ENCODE measurements at places on chromosomes 1 and 21.

DNA sequence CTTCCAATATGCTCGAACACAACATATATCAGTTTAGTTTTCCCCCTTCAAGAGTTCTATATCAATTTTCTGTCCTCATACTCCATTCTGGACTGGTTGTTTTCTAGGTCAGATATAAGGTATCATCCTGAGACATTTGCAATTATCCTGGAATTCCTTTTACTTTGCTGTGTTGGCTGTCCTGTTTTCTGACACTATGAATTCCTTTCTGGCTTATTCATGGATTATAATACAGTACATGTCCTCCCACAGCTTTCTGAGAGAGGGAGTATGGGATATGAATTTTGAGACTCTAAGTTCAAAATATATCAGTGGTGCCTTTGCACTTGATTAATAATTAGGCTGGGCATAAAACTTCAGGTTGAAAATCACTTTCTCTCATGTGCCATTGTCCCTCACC is 11.9 kb downstream of the PHTF1 start:
- DNase-seq: no peak

DNA sequence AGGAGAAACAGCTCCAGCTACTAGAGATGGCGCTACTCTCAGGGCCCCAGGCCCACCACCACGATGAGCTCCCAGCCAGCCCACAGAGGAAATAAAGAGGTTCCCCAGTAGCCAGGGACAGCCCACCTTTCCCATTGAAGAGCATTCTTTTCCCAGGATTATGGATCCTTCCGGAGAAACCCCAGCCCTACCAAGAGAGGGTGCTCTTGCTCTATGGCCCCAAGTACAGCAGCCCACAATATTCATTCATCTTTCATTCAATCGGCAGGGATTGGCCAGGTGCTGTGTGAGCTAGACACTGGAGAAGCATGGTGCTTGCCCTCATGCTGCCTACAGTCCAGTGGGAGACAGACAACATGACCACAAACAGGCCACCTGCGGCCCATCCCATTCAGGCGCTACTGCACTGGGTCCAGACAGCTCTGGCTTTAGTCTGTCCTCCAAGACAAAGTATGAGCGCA is 29.9 kb downstream of the PMVK start:
- DNase-seq: no peak

GRCh38 chr1:115322631-115323030 is 15.4 kb downstream of the NGF start:
- DNase-seq: no peak

DNA sequence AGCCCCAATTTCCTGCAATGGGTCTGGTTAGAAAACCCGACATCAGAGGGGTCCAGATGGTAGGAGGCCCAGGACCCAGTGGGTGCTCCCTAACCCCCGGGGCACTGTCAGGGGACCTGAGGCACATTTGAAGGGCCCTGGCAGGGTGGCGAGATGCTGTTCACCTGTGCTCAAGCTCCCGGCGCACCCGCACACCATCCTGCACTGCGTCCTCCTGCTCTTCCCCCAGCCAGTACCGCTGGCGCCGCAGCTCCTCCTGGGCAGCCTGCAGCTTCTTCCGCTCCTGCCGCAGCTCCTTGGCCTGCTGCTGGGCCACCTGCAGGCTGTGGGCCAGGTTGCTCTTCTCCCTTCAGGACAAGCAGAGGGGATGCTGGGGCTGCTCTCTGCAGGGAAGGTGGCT is 36.0 kb downstream of the RNU1-1 start:
- no peak for DNase-seq

DNA sequence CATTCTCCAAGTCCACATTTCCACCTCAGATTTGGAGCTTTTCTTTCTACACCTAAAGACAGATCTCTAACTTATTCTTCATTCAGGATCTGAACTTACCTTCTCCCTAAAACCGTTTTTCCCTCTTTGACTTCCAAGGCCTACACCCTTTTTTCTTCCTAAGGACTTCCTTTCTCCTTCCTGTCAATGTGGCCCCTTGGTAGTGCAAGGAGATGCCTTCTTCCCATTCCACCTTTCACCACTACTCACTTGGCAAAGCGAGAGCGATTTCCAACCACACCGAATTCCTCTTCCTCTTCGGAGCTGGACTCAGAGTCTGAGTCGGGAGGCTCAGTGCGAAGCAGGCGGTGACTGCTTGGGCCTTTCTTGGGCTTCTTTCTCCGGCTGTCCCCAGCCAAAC is 1.3 kb downstream of the EFCAB14 start:
- DNase-seq: no peak

DNA sequence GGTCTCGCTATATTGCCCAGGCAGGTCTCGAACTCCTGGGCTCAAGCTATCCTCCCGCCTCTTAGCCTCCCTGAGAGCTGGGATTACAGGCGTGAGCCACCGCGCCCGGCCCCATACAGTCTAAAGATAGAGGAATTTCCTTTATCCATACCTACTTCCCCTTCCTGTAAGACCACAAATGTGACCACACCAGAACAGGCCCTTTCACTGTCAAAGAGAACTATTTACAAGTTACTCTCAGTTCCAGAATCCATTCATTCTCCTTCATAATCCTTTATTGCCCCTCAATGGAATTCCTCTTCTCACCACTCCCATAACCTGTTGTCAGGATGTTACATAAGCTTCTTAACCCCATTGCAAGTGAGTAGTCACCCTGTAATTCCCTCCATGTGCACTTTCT is 26.3 kb upstream of the SLC5A9 start:
- DNase-seq: no peak

GRCh38 chr1:153526132-153526543 is 9.7 kb downstream of the S100A6 start:
- DNase-seq: no peak

DNA sequence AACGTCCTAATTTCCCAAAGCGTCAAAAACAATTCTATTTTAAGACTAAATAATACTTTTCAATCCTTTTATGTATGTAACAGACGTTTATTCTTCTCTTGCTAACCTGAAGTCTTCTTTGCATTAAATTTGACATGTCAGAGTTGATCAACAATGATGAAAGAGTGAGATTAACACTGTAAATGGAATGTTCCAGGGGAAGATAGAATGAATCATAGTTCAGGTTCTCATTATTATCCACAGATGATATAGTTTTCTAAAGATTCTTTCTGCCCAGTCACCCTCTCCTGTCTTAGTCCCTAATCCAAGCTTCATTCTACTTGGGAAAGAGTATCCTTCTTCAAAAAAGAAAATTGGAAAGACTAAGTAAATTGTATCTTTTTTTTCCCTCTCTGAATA is 38.9 kb downstream of the SDCCAG8 start:
- DNase-seq: no peak

- DNase-seq: no peak
Observed at GRCh38 chr1:20195462-20195780, 9.1 kb upstream of the PLA2G2C start.

GRCh38 chr1:11432526-11432925 is 46.4 kb upstream of the DISP3 start:
- DNase-seq: no peak

DNA sequence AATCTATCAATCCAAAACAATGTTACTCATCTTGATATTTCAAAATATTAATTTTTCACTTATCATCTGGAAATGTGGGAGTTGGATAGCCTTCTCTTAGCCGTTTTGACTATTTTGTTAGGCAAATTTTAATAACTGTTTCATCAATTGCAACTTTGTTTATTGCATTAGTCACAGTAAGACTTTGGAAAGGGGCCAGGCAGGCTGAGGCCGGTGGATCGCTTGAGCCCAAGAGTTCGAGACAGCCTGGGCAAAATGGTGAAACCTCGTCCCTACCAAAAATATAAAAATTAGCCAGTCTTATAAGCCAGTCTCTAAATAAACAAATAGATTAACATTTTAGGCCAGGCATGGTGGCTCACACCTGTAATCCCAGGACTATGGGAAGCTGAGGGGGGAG is 113.0 kb upstream of the NR5A2 start:
- no peak for DNase-seq

GRCh38 chr21:36566644-36567043 is 86.7 kb upstream of the CLDN14 start:
- no peak for DNase-seq

DNA sequence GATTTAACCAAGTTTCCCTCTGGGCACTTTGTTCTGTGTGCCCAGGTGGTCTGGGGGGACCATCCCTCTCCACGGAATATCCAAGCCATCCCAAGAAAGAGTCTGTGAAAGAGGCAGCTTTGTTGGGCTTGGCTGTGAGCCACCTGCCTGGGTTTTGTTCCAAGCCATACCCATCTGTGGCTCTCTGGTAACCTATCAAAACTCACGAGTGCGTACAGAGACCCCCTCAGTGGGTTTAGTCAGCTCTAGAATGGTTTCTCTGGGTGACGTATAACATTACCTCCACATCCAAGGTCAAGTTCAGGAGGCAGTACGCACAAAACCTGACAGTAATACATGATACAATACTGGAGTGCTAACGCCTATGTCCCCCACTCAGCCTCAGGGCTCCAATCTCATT is 54.2 kb downstream of the DNTTIP2 start:
- no peak for DNase-seq

DNA sequence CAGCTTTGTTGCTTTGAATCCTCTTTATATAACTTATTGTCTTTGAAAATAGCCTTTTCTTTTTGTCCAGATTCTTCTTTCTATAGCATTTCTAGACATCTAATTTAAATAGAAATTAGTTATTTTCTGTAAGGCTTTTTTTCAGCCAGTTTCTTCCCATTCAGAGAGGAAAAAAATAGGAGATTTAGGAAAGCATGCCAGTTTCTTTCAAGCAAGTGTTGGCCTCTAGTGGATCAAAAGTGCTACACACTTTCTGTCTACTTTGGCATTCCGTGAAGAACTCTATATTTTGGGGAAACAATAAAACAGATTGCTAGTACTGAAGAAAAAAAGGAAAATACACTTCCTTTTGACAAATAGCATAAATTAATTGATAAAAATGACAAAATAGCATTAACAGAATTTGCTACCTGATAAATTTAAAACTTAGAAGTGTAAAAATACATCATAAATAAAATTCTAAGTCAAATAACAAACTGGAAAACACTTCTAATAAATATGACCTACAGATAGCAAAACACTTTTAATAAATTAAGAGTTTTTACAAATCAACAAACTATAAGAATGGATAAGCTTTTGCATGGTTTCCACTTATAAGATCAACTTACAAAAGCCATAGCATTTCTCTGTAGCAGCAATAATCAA is 13.1 kb upstream of the EXO1 start:
- no peak for DNase-seq

- no peak for DNase-seq
Observed at GRCh38 chr1:37606481-37607263, 10.9 kb upstream of the GNL2 start.

- DNase-seq: no peak
Observed at GRCh38 chr1:10610901-10611600, 136.3 kb downstream of the PEX14 start.

DNA sequence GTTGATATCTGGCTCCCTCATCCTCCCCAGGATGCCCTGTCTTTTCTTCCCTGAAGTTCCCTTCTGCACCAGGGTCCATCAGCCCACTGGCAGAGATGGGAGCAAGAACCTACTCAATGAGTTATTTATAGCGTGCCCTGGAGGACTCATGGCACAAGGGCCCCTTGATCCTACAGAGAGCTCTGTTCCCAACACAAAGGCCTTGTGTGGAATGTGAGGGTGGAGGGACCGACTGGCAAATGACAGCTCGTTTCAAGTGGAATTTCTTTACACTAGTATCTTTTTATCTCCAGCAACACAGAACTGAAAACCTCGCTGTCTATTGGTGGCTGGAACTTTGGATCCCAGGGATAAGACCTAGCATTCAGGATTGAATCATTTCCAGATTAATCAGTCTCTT is 22.4 kb downstream of the CHI3L2 start:
- no peak for DNase-seq

DNA sequence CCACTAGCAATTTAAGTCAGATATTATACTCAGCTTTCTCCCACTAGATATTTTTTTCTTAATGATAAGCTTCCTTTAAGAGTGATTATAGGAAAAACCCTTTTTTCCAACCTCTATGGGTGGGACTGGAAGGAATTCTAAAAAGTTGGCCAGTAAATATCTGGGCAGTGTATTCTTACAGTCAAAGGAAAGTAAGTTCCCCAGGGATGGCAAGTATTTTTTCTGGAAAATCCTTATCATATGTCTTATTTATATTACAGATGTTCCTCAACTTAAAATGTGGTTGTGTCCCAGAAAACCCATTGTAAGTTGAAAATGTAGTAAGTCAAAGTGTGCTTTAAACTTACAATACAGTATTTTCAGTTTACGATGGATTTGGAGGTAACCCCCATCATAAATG is 29.2 kb downstream of the CMPK1 start:
- DNase-seq: no peak

DNA sequence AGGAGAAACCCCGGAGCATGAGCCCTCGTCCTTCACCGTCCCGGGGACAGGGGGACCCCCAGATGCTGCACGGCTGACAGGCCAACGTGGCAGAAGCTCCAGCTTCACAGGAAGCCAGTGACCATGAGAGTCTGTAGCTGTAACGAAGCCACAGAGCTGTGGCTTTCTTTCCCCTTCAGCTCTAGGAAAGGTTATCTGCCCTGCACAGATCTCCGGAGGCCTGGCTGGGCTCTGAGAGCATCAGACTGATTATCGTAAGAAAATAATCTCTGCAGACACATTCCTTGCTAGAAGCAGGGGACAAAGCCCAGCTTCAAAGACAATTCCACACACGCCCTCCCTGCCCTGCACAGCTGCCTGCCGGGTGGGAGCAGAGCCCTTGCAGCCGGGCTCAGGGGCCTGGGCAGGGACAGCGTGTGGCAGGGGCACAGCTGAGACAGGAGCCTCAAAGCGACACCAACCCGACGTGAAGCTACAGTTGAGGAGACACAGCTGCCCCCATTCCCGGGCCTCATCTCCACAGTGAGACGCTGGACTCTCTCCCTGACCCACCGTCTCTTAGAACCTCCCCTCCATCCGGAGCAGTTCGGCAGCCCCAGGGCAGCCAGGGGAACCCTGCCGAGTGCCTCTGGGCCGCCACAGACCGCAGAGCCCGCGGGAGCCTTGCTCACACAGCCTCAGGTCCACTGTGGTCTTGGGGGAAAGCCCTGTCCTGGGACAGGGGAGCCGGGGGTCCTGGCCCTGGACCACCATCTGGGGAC is 30.6 kb downstream of the POFUT2 start:
- no peak for DNase-seq

DNA sequence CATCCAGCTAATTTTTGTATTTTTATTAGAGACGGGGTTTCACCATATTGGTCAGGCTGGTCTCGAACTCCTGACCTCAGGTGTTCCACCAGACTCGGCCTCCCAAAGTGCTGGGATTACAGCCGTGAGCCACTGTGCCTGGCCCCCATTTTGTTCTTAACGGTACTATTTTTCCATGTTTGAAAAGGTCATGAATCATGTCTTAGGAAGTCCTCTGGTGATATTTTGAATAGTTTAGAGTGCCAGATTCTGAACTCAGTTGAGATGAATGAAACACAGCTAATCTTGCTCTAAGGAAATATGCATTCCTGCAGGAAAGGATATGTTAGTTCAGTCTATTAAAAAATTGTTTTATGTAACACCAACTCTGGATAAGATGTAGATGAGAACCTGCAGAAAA is 62.6 kb upstream of the ATP2B4 start:
- DNase-seq: no peak

DNA sequence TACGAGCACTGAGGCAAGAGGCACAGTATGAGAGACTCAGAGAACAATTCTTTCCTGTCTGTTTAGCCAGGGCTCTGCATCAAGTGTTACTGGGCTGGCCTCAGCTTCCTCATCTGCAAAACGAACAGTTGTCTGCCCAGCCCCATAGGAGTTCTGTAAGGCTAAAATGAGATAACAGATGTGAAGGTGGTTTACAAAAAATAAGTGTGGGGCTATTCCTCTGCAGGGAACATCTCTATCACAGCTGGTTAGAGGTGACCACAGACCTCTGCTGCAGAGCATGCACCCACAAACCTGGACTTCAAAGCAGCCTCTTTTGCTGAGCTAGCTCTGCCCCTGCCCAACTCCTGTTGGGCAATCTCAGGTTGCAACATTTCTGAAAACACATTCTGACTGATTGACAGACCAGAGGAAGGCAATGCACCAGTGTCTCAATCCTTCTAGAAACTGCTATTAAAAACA is 10.5 kb upstream of the OLIG1 start:
- no peak for DNase-seq
